ENCODE measurements at places on chromosomes 6 and 20.

DNA sequence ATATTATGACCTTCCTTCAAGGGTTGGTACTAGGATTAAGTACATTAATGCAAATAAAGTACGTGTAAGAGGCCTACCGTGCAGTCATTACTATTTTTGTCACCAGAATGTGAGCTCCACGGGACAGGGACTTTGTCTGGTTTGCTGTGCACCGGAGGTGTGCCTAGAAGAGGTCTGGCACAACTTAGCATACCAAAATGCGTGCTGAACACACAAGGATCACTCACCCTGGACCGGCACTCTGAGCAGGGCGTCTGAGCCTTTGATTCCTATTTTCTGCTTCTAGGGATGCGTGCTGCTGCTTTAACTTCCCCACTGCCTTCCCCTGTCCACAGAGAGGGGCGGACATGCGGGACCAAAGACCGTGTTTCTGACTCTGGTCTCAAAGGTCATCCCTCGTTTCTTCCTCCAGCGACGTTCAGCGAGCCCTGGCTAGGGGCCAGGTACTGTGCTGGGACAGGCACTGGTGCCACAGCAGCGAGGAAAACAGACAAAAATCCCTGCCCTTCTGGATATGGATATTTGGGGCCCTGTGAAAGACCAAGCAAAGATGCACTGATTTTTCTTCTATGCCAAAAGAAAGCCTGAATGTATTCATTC lies 222.7 kb downstream of the BMP7 start:
- no peaks in the 10 kb centered on the region for H3K4me1 ChIP-seq
- no peak for DNase-seq
- H3K27me3 ChIP-seq: no peaks in the 10 kb centered on the region

DNA sequence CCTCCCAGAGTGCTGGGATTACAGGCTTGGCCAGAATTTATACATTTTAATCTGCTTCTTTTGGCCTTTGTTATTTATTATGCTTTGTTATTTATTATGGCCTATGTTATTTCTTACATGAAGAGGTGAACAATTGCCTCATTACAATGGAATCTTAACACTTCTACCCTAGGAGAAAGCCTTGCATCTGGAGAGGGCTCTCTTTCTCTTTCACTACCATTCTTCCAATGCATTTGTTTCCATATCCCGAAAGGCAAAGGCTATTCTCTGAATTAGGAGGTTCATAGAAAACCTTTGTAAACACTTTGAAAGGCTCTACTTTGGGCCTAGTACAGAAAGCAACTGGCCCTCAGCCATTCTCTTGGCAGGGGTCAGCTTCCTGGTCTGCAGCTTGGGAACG lies 19.9 kb upstream of the DEK start:
- no peaks in the 10 kb centered on the region for H3K4me1 ChIP-seq
- no peak overlapping the region for H3K4me3 ChIP-seq
- no peak overlapping the region for H3K27ac ChIP-seq
- peaks cover 4% of the 10 kb centered on the region for H3K27me3 ChIP-seq
- DNase-seq: no peak

- H3K36me3 ChIP-seq: no peaks in the 10 kb centered on the region
- DNase-seq: no peak
- H3K4me3 ChIP-seq: no peak overlapping the region
- H3K27me3 ChIP-seq: no peaks in the 10 kb centered on the region
- H3K27ac ChIP-seq: no peak overlapping the region
These were observed 495.4 kb downstream of the CDH26 start for GRCh38 chr20:60453388-60454246.

GRCh38 chr6:44327760-44328159 lies 14.6 kb upstream of the AARS2 start:
- H3K4me1 ChIP-seq: no peaks in the 10 kb centered on the region
- H3K36me3 ChIP-seq: no peaks in the 10 kb centered on the region

GRCh38 chr6:46521464-46521971 lies 30.3 kb upstream of the RCAN2 start:
- no peaks in the 10 kb centered on the region for H3K36me3 ChIP-seq
- H3K4me1 ChIP-seq: no peaks in the 10 kb centered on the region
- H3K4me3 ChIP-seq: no peak overlapping the region
- no peak overlapping the region for H3K27ac ChIP-seq
- DNase-seq: no peak
- no peaks in the 10 kb centered on the region for H3K27me3 ChIP-seq

DNA sequence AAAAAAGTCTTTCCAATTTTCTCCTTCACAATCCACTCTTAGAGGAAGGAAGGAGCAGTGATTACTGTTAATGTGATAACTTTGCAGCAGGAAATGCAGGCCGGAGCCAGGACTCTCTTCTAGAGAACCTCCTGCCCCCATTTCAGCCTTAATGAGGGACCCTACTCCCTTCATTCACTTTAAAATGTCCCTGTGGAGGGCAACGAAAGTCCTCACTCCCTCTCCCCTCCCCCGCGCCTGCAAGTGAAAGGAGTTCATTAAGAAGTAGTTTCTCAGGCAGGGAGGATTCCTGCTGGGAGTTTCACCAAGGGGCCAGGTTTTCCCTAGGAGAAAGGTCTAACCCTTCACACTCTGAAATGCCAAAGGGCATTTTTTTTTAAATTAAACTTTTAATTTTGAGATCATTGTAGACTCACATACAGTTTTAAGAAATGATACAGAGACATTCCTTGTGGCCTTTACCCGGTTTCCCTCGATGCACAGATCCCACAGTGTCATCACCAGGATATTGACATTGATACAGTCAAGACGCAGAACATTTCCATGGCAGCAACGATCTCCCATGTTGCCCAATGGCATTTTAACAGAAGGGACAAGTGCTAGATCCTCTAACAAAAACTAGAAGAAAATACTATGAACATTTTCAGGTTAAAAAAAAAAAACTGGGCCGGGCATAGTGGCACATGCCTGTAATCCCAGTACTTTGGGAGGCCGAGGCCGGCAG lies 6.8 kb upstream of the COMMD7 start:
- no peak overlapping the region for H3K4me3 ChIP-seq
- no peaks in the 10 kb centered on the region for H3K27me3 ChIP-seq
- no peaks in the 10 kb centered on the region for H3K4me1 ChIP-seq
- no peak overlapping the region for H3K27ac ChIP-seq

Data from GM12878 (cell line).